ENCODE measurements at places on chromosomes 1 and 21.

GRCh38 chr1:93575621-93576284 is 105.9 kb downstream of the BCAR3 start:
- no peak for DNase-seq

DNA sequence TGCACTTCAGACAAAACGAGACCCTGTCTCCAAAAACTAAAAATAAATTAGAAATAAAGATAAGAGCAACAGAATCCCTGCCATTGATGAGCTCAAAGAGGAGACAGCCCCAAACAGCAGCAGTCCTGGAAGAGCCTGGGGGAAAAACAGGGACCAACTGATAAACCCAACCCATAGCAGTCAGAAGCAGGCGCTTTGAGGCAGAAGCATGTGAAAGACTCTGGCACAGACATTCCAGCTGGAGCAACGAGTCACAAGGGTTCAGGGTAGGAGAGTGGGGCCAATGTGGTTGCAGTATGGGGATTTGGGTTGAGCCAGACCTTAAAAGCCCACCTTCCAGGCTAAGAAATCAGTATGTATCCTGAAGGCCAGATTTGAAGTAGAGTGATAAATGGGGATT is 78.5 kb downstream of the MPZL1 start:
- DNase-seq, result no peak

GRCh38 chr1:48846441-48846840 is 69.8 kb upstream of the BEND5 start:
- no peak for DNase-seq

- DNase-seq, result no peak
Observed at GRCh38 chr1:71785450-71785849, 496.9 kb downstream of the NEGR1 start.

DNA sequence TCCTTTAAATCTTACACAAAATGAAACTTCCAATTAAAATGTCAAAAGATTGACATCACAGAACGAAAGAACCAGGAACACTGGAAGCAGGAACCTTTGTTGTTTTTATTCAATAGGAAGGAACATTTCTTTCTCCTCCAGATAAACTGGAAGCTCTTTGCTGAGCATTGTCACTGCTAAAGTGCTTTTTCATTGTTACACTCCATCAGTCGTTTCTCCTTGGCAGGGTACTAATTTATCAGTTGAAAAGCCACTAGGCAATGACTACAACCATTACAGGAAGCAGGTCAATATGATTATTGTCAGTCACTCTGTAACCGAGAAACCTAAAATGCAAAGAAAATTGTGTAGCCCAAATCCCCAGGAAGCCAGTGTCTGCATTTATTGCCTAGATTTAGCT is 163.2 kb upstream of the MAP1LC3C start:
- no peak for DNase-seq

DNA sequence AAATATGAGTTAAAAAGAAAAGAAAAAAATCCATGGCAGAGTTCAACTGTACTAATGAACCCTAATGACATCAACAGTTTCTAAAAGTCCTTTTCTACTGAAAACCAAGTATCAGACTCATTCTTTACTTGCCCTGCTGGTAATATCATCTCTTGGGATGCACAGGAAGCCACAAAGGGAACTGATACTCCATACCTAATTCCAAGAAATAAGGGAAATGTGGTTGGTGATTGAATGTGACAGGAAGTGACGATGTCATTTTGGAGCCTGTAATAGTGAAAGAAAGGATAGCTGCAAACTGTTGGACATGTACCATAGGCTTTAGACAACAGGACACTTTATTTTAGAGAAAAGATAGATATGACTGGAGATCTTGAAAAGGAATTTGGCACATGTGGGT is 98.7 kb upstream of the VAV3 start:
- no peak for DNase-seq
